ENCODE measurements at places on chromosomes 2 and 18.

DNA sequence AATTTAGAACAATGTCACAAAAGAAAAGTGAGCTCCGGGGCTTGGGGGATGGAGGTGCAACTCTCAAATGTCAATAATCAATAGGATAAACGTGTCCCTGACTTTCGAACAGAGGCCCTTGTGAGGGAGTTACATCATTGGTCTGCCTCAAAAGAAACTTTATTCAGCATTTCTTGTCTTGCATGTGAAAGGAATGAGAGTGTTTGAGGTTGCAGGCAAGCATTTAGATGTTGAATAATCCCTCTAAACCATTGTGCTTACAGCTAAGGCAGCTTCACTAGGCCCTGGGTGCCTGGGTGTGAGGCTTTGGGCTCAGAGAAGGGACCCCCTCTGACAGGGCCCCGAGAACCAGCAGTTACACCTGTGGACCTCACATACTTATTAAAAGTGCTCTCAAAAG is 28.6 kb upstream of the FHL2 start:
- H3K27ac ChIP-seq, result no peak overlapping the region
- DNase-seq, result no peak
- H3K4me1 ChIP-seq, result no peaks in the 10 kb centered on the region
- no peaks in the 10 kb centered on the region for H3K27me3 ChIP-seq
- no peaks in the 10 kb centered on the region for H3K36me3 ChIP-seq

- DNase-seq, result no peak
- H3K4me3 ChIP-seq, result no peak overlapping the region
- no peaks in the 10 kb centered on the region for H3K4me1 ChIP-seq
- no peaks in the 10 kb centered on the region for H3K36me3 ChIP-seq
- H3K27ac ChIP-seq, result no peak overlapping the region
- peaks cover 5% of the 10 kb centered on the region for H3K27me3 ChIP-seq
Observed at GRCh38 chr2:174286172-174286571, 37.8 kb upstream of the OLA1 start.

- no peaks in the 10 kb centered on the region for H3K36me3 ChIP-seq
- H3K27ac ChIP-seq, result no peak overlapping the region
- no peaks in the 10 kb centered on the region for H3K4me1 ChIP-seq
- DNase-seq, result no peak
Observed at GRCh38 chr2:204967199-204967960, 422.1 kb downstream of the PARD3B start.

- H3K4me1 ChIP-seq, result peaks cover 28% of the 10 kb centered on the region
- peak; percentile 50 for DNase-seq
- no peak overlapping the region for H3K27ac ChIP-seq
- no peaks in the 10 kb centered on the region for H3K27me3 ChIP-seq
- no peak overlapping the region for H3K4me3 ChIP-seq
- no peaks in the 10 kb centered on the region for H3K36me3 ChIP-seq
Observed at GRCh38 chr2:112884869-112885505, 26.0 kb upstream of the IL37 start.

- no peak within 1 kb of the TSS for H3K27ac ChIP-seq
- no peak for DNase-seq
- peaks cover 43% of the 10 kb centered on the region for H3K27me3 ChIP-seq
- H3K36me3 ChIP-seq, result no peaks in the 10 kb centered on the region
Observed at GRCh38 chr2:227163998-227164762, at the start of the genes COL4A3 and COL4A4. COL4A3 (plus strand) TSS chr2:227164624; CDS start chr2:227164727, 103 bp downstream. COL4A4 (minus strand) TSS chr2:227164205; CDS start chr2:227147483, 16,722 bp downstream.

- DNase-seq, result no peak
- H3K27me3 ChIP-seq, result no peaks in the 10 kb centered on the region
- no peaks in the 10 kb centered on the region for H3K36me3 ChIP-seq
- H3K4me1 ChIP-seq, result no peaks in the 10 kb centered on the region
- no peak overlapping the region for H3K27ac ChIP-seq
Observed at GRCh38 chr18:45024357-45025088, 343.8 kb downstream of the SETBP1 start.

DNA sequence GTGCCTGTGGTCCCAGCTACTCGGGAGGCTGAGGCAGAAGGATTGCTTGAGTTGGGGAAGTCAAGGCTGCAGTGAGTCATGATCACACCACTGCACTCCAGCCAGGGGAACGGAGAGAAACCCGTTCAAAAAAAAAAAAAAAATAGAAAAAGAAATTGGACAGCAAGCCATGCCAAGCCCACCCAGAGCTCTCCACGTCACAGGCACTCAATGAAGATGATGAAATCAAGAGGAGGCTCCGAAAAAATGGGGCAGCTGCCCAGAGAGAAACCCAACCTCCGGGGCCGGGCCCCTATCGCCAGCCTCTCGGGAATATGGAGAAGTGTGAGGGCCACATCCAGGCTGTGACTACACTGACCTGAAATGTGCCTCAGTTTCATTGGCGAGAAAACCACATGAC is 40.0 kb downstream of the BIN1 start:
- no peaks in the 10 kb centered on the region for H3K27me3 ChIP-seq
- DNase-seq, result peak; percentile 64
- H3K4me1 ChIP-seq, result peaks cover 46% of the 10 kb centered on the region
- peaks cover 47% of the 10 kb centered on the region for H3K36me3 ChIP-seq
- H3K4me3 ChIP-seq, result no peak overlapping the region

DNA sequence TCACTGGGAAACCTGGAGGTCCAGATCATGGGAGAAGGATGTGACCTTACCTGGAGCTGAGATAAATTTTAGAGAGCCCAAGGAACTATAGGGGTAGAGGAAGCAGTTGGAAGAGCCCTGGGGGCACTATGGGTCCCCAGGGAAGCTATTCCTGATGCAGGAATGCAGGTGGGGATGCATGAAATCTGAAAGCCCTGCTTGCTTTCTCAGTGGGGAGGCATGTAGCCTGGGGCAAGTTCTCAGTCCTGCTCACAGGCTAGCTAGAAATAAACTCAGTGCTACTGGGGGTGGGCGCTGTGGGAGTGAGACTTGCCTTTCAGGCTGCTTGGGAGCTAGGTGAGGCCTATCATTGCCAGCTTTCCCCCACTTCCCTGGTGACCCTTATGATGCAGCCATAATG is 499.7 kb downstream of the PTH2R start:
- DNase-seq, result no peak
- no peaks in the 10 kb centered on the region for H3K36me3 ChIP-seq
- no peak overlapping the region for H3K4me3 ChIP-seq

- no peak overlapping the region for H3K4me3 ChIP-seq
- DNase-seq, result no peak
- no peak overlapping the region for H3K27ac ChIP-seq
Observed at GRCh38 chr2:136502660-136503059, 262.7 kb upstream of the THSD7B start.

DNA sequence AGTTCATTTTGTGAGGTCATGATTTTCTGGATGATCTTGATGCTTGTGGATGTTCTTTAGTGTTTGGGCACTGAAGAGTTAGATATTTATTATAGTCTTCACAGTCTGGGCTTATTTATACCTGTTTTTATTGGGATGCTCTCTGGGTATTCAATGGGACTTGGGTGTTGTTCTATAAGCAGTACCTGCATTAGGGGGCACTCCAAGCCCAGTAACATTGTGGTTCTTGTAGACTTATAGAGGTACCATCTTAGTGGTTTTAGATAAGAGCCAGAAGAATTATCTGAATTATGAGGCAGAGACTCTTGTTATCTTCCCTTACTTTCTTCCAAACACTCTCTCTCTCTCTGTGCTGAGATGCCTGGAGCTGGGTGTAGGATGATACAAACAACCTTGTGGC is 470.0 kb downstream of the PIK3C3 start:
- H3K4me1 ChIP-seq, result no peaks in the 10 kb centered on the region
- no peaks in the 10 kb centered on the region for H3K36me3 ChIP-seq
- no peaks in the 10 kb centered on the region for H3K27me3 ChIP-seq
- no peak overlapping the region for H3K27ac ChIP-seq

- DNase-seq, result no peak
- no peaks in the 10 kb centered on the region for H3K36me3 ChIP-seq
- no peaks in the 10 kb centered on the region for H3K27me3 ChIP-seq
Observed at GRCh38 chr18:12086677-12087470, 6.8 kb upstream of the ANKRD62 start.

DNA sequence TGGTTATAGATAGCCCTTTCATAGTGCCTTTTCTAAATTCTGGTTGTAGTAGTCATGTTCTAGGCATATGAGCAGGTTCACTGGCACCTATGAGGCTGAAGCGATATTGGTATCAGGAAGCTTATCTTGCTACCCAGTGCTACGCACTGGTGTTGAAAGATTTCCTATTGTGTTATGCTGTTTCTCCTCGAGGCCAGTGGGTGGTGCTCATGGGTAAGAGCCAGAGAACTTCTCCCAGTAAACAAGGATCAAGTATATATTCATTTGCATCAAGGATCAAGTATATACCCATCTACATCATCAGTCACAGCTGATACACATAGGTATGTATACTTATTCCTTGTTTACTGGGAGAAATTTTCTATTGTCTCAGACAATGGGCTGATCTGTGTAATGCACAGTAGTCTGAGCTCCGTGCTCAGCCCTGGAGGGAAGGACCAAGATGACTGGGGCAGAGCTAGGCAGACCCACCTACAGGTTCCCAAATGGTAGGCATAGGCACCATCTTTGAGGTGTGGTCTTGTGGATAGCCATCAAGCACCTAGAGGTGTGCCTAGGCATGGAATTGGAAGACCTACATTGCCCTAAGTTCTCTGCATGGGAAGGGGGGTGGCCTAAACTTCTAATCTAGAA is 101.2 kb upstream of the GALNT13 start:
- no peaks in the 10 kb centered on the region for H3K4me1 ChIP-seq
- H3K27ac ChIP-seq, result no peak overlapping the region
- H3K4me3 ChIP-seq, result no peak overlapping the region
- no peaks in the 10 kb centered on the region for H3K36me3 ChIP-seq
- DNase-seq, result no peak
- H3K27me3 ChIP-seq, result no peaks in the 10 kb centered on the region

DNA sequence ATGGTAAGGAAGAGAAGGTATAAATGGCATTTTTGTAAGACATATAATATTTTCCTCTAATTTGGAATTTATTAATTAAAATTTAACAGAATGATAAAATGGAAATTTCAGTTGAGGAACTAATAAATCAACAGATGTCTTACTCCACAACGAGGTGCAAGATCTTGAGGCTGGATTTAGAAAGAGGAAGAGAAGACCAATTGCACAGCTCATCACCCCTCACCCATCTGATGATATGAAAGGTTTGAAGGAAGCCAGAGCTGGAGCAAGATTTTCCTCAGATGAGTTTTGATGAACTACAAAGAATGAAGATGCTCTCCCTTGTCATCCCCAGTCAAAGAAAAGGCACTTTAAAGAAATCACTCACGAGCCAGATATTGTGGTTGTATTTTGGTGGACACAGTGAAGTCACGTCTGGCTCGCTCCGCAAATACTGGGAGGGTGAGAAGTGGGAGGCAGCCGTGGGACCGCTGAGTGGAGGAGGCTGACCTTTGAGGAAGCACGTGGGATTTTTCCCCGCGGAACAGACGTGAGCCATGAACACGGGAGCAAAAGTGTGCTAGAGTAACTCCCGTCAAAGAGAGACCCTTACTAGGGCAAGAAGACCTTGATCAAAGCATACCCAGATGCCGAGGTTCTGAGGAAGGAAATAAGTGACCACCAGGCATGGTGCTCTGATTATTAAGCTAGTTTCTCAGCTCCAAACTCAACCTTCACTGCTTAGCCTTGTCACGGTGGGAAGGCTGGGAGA is 511.4 kb downstream of the RNF144A start:
- no peaks in the 10 kb centered on the region for H3K27me3 ChIP-seq
- H3K4me3 ChIP-seq, result no peak overlapping the region
- H3K36me3 ChIP-seq, result no peaks in the 10 kb centered on the region
- no peaks in the 10 kb centered on the region for H3K4me1 ChIP-seq
- no peak overlapping the region for H3K27ac ChIP-seq

GRCh38 chr2:113212245-113213060 is 38.7 kb downstream of the PSD4 start:
- H3K36me3 ChIP-seq, result no peaks in the 10 kb centered on the region
- H3K4me1 ChIP-seq, result peaks cover 46% of the 10 kb centered on the region
- no peak for DNase-seq
- H3K27me3 ChIP-seq, result no peaks in the 10 kb centered on the region
- no peak overlapping the region for H3K4me3 ChIP-seq
- H3K27ac ChIP-seq, result peak overlapping the region; percentile 79

DNA sequence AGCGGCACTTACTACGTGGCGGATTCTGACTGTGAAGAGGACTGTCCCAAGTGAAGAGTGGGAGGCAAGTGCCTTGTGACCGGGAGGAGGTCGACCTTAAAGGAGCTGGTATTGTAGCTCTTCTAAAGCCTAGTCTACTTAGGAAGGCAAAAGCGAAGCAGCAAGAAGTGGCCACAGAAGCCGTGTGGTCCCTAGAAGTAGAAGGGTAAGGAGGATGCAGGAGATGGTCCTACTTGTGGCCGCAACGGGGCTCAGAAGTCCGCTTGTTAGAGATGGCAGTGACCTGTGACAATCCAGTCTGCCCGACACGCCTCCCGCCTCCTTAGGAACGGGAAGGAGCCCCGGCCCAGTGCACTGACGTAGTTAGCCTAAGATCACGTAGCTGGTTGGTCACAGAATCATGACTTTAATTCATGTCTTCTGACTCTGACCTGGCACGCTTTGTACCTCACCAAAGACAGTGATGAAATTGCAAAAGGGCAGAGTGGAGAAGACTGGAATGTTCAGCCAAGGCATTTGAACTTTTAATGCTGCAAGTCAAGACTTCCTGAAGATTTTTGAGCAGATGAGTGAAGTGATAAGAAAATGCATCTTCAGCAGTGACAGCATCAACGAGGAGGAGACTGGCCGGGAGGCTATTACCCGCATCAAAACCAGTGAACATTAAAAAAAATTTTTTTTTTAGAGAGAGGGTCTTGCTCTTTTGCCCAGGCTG is 749 bp upstream of the EIF2AK3 start:
- peak overlapping the region; percentile 88 for H3K4me3 ChIP-seq
- H3K27ac ChIP-seq, result peak overlapping the region; percentile 84
- H3K4me1 ChIP-seq, result peaks cover 7% of the 10 kb centered on the region
- peak; percentile 89 for DNase-seq
- H3K27me3 ChIP-seq, result no peaks in the 10 kb centered on the region

GRCh38 chr2:258933-259332 is 4.9 kb downstream of the SH3YL1 start:
- H3K36me3 ChIP-seq, result no peaks in the 10 kb centered on the region
- no peaks in the 10 kb centered on the region for H3K27me3 ChIP-seq
- peaks cover 6% of the 10 kb centered on the region for H3K4me1 ChIP-seq
- H3K4me3 ChIP-seq, result no peak overlapping the region

- H3K4me3 ChIP-seq, result no peak overlapping the region
- no peaks in the 10 kb centered on the region for H3K36me3 ChIP-seq
- H3K4me1 ChIP-seq, result no peaks in the 10 kb centered on the region
Observed at GRCh38 chr18:29104227-29104626, 927.3 kb upstream of the CDH2 start.

- no peak overlapping the region for H3K27ac ChIP-seq
- H3K36me3 ChIP-seq, result no peaks in the 10 kb centered on the region
- no peak overlapping the region for H3K4me3 ChIP-seq
- no peak for DNase-seq
- H3K27me3 ChIP-seq, result no peaks in the 10 kb centered on the region
- peaks cover 7% of the 10 kb centered on the region for H3K4me1 ChIP-seq
Observed at GRCh38 chr2:172977270-172978062, 98.2 kb upstream of the MAP3K20 start.
